Activated naive CD4-positive, alpha-beta T cell treated with Interleukin-2 at 50 U/mL for 16 hours (primary cell): ENCODE measurements at places on chromosomes 1 and 21.
A peak's percentile ranks its signal among the peaks of the same experiment; 100 is the strongest.

- DNase-seq: no peak
Measured at GRCh38 chr1:231515748-231516147, 12.7 kb upstream of the TSNAX start.

GRCh38 chr1:177021687-177022086 is 142.8 kb downstream of the ASTN1 start:
- DNase-seq: no peak

DNA sequence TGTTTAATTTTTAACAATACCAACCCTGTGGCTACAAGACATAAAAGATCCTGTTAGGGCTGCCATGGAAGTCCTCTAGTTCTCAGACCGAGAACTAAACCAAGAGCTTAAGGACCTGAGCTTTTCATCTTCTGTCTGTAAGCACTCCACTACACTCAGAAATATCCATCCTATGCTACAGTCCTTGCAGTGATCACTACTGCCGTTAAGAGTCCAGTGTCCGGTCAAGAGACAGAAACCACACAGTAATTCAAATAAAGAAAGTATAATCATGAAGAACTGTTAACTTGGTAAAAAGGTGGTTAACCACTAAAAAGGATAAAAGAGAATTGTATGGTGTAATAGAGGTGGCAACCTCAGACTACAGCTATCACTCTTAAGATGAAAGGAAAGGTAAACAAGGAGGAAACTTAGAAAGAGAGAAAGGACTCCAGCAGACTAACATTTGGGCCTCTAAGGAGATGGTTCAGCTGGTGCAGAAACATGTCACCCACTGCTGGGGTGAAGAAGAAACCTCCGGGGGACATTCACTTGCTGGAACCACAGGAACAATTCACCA is 22.1 kb upstream of the PRDX6 start:
- DNase-seq: no peak

GRCh38 chr1:226653311-226653921 is 85.7 kb downstream of the ITPKB start:
- DNase-seq: peak; percentile 58

DNA sequence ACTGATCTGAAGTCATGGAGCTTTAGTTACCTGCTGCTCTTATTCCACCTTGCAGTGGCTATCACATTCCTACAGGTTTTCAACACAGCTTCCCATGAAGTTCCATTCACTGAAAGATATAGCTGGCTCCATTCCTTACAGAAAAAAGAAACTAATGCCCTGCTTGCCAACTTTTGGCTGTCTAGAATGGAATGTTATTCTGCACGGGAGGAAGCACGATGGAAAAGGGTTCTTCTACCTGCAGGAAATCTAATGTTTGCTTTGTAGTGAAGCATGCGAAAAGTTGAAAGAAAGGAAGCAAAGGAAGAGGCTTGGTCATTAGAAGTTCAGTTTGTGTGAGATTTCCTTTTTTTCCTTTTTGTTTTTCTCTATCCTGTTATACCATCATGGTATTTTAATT is 32.6 kb downstream of the GIPC2 start:
- DNase-seq: no peak

DNA sequence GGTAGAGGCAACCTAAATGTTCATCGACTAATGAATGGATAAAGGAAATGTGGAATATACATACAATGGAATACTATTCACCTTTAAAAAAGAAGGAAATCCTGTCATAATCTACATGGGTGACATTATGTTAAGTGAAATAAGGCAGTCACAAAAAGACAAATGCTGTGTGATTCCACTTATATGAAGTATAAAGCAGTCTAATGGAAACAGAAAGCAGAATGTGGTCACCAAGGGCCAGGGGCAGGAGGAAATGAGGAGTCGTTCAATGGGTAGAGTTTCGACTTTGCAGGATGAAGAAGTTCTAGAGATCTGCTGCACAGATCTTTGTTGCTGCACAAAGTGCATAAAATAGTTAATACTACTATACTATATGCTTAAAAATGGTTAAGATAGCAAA is 7.8 kb downstream of the DIPK1A start:
- peak; percentile 46 for DNase-seq

DNA sequence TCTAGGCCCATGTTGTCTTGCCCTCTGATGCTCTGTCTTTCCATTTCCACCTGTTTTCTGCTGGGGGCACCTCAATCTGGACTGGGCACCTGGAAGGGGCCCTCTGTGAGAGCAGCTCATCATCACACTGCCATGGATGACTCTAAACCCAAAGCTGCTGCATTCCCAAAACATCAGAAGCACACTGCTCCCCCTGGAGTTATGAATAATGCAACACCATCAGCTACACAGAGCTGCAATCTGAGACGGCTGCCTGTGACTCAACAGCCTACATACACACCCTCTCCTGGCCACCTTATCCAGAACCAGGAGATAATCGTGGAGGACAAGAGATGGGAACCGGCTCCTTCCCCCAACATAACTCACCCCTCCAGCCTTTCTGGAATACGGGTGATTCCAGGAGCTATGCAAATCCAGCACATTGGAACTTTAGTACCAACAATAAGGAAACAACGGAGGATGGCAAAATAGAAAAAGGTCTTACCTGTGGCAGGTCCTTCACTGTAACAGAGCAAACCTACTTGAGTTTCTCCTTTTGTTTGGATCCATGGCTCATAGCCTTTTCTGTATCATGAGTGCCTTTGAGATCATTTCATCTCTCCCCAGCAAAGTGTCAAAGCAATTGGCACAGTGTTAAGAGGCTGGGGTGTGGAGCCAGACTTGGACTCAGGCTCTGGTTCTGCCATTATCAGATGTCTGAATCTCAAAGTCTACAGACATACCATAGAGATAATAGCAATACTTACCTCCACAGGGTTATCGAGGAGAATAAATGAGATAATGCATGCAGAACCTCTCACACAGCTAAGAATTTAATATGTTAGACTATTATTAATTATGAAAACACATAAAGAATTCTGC is 29.3 kb downstream of the AK2 start:
- DNase-seq: no peak

GRCh38 chr1:223201967-223202366 is 58.9 kb upstream of the TLR5 start:
- DNase-seq: no peak
